ENCODE measurements at places on chromosomes 1 and 21.

DNA sequence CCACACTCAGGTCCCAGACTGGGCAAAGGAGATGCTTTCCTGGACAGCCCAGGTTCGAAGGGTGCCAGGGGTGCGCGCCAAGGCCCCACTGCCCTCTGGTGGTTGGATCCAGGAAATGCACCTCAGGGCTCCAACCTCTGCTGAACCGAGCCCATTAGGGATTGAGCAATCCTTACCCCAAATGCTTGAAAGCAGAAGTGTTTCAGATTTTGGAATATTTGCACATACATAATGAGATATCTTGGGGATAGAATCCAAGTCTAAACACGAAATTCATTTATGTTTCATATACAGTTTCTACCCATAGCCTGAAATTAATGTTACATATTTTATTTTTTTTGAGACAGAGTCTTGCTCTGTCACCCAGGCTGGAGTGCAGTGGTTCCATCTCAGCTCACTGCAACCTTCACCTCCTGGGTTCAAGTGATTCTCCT lies 57.4 kb downstream of the SLC9A1 start:
- peak; percentile 72 for DNase-seq

- DNase-seq: no peak
Measured at GRCh38 chr1:165717918-165718515, 19.7 kb upstream of the ALDH9A1 start.

GRCh38 chr1:87880764-87881163 lies 552.1 kb downstream of the LMO4 start:
- DNase-seq: no peak

DNA sequence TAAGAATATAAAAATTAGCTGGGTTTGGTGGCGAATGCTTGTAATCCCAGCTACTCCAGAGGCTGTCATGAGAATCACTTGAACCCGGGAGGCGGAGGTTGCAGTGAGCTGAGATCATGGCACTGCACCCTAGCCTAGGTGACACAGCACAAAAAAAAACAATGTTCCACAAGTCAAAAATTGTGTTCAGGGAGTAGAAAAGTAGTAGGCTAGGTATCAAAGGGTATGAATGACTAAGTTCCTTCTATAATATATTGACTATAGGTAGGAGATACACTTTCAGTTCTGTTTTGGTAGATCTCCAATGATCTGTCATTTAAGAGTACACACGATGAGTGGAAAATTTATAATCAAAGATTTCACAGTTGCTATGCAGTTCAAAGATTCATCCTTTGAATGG lies 16.7 kb downstream of the USP48 start:
- DNase-seq: no peak

- no peak for DNase-seq
Measured at GRCh38 chr1:214719207-214719606, 116.2 kb downstream of the CENPF start.

DNA sequence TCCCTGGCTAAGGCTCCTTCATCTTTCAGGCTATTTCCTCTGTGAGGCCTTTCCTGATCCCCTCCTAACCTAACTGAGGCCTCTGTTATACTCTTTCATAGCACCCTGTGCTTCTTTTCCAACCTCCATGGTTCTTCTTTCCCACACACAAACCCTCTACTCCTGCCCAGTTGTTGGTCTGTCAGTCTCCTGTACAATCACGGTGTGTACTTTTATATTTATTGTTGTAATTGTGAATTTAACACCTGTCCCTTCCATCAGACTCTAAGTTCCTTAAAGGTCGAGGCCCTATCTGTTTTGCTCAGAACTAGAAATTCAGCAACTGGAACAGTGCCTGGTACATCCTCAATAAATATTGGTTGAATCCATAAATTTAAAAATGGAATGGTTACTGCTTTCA lies 100.2 kb upstream of the KCNE2 start:
- no peak for DNase-seq

DNA sequence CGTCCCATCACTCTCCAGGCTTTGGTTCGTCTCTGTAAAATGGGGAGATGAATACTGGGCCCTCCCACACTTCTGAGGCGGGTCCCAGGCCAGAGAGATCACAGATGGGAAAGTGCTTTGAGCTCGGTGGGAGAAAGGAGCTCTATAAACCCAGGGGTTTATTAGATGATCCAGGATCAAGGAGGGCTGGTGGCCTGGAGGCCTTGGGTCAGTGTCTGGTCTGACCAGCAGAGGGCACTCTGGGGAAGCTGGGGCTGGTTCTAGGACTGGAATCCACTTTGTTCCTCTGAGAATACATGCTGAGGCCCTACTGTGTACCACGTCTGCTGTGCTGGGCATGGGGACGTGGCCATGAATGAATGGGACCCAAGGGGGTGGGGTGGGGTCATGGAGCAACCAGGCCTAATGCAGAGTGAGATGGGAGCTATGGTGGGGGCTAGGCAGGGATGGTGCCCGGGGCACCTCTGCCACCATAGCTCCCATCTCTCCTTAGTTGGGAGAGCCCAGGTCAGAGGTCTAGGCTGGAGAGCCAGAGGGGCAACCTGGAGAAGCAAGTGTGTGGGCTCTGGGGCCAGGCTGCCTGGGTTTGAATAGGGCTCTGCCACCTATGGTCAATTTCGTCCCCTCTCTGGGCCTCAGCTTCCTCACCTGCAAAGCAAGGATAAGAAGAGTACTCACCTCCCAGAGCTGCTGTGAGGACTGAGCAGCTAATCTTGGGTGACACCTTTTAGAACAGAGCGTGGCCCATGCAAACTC lies 9.0 kb upstream of the FAM131C start:
- DNase-seq: peak; percentile 38

GRCh38 chr1:2800664-2801045 lies 838 bp downstream of the TTC34 start:
- DNase-seq: no peak

DNA sequence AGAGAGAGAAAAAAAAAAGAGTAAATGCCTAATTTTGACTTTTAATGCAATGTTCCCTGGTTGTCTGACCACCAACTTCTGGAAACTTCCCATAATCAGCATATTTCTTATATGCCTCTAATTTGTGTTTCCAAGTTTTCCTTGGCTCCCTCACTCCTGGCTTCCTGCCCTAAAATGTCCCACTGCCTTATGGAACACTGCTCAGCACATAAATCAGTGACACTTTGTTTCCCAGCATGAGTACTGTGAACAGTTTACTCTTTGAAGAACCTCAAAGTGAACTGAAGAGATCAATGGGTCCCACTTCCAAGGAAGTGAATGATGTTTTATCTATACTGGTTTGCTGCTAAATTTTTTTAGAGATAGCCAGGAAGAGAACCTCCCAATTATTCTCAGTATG lies 271.3 kb upstream of the PRMT6 start:
- no peak for DNase-seq

GRCh38 chr1:213623064-213623581 lies 364.6 kb upstream of the PROX1 start:
- no peak for DNase-seq

GRCh38 chr1:20126041-20126805 lies 6.9 kb upstream of the PLA2G2D start:
- no peak for DNase-seq

DNA sequence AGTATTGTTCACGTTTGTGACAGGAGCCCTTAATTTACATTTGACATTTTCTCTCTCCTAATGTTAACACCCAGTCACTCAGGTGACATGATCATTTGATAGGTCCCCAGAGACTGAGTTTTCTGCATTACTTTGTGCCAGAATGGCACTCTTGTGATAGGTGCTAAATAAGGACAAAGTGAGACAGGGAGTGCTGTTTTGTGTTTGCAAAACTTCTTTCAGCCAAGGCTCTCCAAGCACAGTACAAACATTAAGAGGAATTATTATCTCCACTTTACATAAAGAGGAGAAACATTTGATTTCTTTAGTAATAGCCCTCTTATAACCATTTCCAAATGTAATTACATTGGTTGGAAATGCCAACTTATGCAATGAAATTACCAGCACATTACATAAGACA lies 355.2 kb downstream of the NTNG1 start:
- DNase-seq: no peak

GRCh38 chr1:93776728-93777127 lies 95.1 kb upstream of the BCAR3 start:
- DNase-seq: no peak

- DNase-seq: peak; percentile 27
Measured at GRCh38 chr1:154198756-154199562, 7.1 kb upstream of the TPM3 start.

- peak; percentile 82 for DNase-seq
Measured at GRCh38 chr1:151905070-151905442, 4.3 kb downstream of the THEM4 start.

- DNase-seq: no peak
Measured at GRCh38 chr1:223831755-223832636, 13.8 kb downstream of the TP53BP2 start.

DNA sequence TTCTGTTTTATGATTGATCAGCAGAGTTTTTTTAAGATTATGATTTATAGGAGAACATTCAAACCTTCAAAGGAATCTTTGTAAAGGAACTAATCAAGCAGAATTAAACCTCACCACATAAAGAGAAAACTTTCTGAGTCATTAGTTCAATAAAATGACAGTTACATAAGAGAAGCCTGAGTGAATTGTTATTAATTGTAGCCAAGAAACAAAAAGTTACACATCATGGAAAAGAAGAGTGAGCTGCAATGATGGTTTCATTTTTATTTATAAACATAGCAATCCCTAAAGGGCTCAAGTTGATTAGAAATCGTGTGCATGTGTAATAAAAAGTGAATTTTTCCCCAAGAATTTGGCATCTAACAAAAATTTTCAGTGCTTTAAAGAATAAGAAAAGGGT lies 731.4 kb downstream of the LTN1 start:
- no peak for DNase-seq

GRCh38 chr21:40886931-40887330 lies 40.0 kb upstream of the DSCAM start:
- no peak for DNase-seq

DNA sequence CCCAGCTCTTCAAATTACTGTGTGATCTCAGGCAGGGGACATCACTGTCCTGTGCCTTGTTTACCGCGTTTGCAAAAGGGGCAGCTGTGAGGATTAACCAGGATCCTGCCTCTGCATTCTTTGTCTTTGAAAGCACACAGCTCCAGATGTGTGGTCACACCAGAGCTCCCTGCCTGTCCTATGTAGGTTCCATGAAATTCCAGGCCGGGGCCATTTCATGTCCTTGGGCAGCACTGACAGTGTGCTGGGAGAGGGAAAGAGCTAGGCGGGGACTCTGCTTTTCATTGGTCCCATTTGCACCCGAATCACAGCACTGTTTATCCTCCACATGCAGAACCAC lies 42.2 kb upstream of the SELENON start:
- no peak for DNase-seq

GRCh38 chr21:20970691-20971090 lies 27.5 kb upstream of the NCAM2 start:
- no peak for DNase-seq

DNA sequence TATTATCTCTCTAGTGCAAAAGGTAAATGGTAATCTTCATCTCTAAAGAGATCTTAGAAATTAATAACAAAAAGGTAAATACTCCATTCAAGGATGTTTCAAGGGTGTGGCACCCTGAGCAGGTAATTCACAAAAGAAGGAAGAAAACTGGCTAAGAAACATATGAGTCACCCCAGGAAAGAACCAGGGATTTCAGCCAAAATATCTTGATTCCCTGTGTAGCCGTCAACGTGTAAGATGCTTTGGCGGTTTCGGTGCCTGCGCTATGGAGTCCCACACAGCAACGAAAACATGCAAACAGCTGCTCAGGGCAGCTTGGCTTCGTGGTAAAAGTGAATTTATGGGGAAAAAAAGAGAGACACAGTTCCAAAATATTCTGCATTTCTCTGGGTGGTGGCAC lies 3.7 kb downstream of the ITGB2 start:
- DNase-seq: no peak

DNA sequence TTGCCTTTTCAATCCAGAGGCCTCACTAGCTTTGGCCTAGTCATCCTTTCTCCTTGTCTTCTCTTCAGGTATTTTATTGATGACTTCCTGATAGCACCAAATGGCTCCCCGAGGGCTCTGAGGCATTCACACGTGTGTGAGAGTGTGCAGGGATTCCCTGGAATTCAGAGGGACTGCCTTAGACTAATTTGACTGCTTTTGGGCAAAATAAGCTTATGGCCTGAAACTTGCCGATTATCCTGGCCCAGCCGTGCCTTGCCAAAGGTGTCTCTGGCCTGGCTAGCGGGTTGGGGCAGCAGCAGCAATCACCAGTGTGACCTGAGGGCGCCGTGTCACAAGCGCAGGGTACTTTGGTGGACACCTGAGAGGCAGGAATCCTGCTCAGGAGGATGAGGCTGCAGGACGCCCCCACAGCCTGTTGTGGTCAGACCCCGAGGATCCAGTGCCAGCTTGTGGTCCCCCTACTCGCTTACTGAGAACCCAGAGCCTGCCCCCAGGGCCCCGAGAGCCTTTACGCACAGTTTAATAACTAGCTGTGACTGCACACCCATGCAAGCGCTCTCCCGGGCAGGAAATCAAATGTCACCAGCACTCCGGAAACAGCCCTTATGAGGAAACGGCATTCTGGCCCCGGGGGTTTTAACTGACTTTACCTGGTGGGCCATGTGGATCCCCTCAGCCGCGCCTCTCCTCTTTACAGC lies 62.8 kb upstream of the PDE9A start:
- no peak for DNase-seq

DNA sequence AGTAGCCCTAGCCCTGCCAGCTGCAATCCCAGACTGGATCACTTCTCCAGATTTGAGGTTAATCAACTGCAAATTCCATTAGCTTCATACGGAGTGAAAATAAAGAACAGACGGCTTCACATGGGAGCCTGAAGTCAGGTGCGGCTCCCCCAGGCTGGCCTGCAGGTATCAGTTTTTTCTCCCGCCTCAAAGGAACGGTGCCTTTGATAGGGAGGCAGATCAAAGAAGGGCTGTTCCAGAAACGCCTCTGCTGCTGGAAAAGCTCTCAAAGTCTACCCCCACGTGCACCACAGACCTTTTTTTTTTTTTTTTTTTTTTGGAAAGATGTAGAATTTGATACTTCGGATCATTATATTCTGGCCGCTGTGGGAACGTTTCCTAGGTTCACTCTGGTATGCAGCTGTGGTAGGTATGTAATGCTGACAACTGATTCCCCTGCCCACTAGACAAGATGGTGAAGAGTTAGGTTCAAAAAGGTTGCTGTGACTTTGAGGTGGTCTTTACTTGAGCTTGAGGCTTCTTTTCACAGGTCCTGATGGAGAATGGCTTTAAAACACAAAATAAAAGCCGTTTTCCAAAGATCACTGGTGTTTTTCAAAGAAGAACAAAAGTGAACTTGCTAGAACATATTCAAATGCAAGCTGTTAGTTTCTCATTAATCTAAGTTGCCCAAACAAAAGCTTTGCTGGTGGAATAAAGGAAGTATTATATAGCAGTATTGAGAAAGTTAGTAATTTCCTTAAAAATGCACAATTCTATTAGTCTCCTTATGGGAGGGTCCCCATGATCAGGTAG lies 189.0 kb upstream of the NFIA start:
- DNase-seq: no peak

GRCh38 chr1:187961895-187962294 lies 1133.1 kb downstream of the PLA2G4A start:
- no peak for DNase-seq

Measured in CD4-positive, alpha-beta T cell (primary cell).